Left ventricle myocardium superior (tissue), 1 donor: ENCODE measurements at places on chromosomes 7 and 10.

- no peak for DNase-seq
Measured at GRCh38 chr7:153948060-153948459, 104.1 kb upstream of the DPP6 start.

DNA sequence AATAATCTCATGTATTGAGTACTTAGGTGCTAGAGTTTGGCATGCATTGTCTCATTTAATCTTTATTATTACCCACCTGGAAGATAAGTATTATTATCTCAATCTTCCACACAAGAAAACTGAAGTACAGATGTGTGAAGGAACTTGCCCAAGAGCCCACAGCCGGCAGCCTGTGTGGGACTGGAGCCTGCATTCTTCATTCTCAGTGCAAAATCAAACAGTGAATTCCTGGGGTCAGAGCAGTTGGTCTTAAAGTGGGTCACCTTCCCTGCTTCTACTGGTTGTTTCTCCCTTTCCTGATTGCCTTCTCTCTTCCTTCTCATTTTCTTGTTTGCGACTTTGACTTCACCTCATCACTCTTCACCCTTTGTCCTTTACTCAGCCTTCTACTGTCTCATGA, 144.7 kb upstream of the LYZL1 start:
- DNase-seq, result no peak

- DNase-seq, result no peak
Measured at GRCh38 chr7:5743803-5744202, 37.7 kb downstream of the RNF216 start.

DNA sequence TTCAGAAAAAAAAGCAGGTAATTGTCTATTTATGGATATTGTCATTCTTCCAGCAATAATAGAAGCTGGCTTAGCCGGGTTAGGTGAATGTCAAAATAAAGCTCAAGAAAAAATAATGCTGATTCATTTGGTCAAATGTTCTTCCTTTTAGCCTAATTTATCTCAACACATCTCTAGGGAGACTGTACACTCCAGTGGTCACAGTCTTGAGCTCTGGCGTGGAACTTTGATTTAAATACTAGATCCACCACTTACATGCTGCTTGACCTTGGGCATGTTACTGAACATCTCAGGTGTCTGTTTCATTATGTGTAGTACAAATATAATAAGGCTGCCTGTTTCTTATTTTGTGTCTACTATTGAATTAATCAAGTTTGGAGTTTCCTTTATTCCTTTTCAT, 22.0 kb downstream of the PRTFDC1 start:
- no peak for DNase-seq

DNA sequence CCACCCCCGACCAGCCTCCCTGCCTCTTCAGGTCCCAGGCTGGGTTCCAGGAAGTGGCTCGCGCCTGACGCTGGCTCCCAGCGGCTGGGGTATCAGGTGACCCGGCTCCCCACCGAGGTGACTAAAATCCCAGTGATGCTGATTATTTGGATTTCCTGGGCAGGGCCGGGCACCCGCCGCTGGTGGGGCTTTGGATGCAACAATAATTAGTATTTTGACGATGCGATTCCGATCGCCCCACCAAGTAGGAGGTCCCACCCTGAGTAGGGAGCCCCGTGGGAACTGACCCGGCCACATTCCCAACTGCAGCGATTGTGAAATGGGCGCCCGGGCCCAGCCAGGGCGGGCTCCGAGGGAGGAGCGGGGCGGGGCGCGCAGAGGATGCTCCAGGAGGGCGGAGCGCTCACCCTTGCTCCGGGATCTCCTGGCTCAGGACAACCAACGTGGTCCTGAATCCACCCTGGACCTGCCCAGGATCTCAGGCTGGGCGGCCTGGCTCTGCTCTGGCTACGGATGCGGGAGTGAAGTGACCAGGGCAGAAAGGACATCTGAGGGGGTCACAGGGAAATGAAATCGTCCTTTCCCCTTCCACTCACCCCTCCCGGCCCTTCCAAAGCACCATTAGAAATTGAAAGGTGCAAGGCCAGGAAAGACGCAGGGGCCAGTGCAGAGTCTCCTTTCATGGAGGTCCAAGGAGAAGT, 32.6 kb downstream of the DUSP5 start:
- peak; percentile 76 for DNase-seq

GRCh38 chr7:27569106-27569505, 93.6 kb downstream of the HIBADH start:
- no peak for DNase-seq

- DNase-seq, result peak; percentile 74
Measured at GRCh38 chr7:77696643-77697534, 630 bp downstream of the RSBN1L start.

GRCh38 chr7:25391295-25391861, 163.1 kb upstream of the NPVF start:
- no peak for DNase-seq

DNA sequence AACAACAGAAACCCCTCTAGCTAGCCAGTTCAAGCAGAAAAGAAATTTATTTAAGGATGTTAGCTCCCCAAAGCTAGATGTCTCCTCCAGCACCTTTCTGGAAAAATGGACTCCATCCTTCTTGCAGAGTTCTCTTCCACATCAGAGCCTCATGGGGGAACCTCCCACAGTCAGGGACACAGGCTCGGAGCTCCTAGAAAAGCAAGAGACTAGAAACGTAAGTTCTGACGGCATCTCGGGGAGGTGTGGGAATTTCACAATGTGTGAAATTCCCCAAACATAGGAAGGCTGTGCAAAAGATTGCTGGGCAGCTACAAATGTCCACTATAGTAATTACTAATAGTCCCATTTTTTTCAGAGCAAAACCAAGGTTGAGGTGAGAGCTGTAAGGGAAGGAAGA, 184.8 kb downstream of the EVX1 start:
- no peak for DNase-seq

GRCh38 chr7:19397911-19398310, 252.7 kb upstream of the FERD3L start:
- no peak for DNase-seq

DNA sequence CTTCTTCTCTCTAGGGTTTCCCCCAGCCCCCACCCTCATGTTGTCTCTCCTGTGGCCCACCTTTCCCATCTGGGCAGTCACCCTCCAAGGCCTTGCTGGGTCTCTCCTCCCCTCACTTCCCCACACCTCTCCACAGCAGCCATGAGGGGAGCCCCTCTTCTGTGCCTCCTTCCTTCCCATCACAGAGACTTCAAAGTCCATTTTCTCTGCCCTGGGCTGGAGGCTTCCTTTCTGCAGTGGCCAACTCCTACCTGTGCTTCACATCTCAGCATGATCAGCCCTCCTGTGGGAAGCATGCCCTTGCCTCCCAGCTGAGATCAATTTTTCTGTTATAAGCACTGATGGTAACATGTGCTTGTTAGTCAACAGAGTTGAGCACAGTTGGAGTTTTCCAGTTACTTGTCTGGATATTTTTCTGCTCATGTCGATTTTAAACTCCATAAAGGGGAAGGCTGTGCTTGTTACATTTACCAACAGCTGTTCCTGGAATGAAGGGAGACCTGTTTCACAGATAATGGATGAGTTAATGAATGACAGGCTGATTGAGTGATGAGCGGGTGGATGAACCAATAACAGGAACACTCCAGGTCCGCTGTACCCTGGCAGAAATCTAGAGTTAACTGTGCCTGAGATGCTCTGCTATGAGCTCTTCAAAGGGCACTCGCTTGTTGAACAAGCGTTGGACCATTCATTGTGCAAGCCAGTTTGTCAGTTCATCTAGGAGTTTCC, 71.4 kb upstream of the PRSS58 start:
- no peak for DNase-seq

- DNase-seq, result no peak
Measured at GRCh38 chr10:71497763-71498326, 101.1 kb downstream of the CDH23 start.

GRCh38 chr7:29749701-29750321, 56.5 kb upstream of the WIPF3 start:
- DNase-seq, result no peak

- no peak for DNase-seq
Measured at GRCh38 chr7:150934045-150934766, 43.9 kb downstream of the KCNH2 start.

DNA sequence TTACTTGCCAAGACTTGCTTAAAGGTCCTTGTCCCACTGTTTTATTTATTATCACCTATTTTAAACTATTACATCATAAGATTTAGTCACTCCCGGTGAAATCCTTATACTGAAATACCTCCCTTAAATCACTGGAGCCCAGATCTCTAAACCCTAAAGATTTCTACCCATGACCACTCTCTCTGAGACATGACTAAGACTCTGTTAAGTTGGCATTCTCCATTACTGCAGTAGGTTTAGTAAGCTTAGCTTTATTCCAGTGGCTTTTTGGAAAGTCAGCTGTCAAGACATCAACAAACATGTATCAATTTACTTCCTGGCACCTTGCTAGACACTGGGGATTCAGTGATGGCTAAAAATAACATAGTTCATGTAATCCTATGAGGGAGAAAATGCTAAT, 874.2 kb downstream of the KCNMA1 start:
- no peak for DNase-seq

DNA sequence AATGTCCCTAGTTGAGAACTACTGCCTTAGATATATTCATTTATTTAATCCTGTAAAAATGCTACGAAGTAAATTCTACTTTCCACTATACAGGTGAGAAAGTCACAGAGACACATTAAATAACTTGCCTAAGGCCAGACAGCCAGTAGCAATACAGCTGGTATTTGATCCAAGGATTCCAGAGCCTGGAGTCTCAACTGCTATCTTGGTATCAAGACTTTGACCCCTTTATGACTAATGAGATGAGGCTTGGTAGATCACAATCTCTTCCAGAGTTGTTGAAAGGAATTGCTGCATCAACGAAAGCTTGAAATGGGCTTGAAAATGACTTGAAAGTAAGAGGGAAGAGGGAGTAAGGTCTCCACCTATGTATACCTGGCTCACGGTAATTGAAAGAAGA, 83.3 kb downstream of the ORC5 start:
- DNase-seq, result no peak

DNA sequence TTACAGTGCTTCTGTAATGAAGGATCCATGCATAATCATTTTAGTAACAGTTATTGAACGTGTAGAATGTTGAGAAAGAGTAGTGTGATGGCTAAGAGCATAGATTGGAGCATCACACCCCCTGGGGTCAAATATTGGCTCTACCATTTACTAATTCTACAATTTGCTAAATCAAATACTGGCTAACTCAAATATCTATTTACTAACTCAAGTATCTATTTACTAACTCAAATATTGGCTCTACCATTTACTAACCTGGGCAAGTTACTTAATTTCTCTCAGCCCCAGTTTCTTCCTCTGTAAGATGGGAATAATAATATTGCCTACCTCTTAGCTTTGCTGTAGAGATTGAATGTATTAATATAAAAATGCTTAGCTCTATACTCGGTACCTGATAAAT, 64.0 kb downstream of the CDK14 start:
- no peak for DNase-seq

DNA sequence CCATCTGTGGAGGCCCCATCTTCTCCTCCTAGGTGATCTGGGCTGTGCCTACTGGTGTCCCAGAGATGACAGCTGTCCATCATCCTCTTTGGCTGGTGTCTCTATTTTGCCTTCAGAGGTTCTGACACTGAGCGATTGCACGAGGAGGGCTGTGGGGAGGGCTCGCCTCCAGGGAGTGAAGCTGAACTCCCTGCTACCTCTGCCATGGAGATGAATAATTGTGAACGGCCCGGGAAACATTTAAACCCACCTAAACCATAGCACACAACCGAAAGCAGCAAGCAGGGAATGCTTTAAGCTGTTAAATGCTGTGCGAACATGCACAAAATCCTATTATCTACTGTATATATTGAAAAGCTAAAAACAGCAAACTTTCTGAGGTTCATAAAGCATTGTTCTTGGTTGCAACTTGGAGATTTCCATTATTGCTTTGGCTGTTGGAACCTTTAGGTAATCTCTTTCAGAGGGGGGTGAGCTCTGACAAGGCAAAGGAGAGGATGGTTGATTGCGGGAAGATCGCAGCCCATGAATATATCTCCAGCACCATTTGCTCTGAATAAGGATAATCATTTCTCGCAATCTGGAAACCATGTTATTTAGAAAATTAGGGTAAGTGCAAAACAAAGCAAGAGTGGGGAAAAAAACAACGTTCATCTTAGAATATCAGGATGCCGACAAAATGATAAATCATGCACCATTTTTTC, 507.6 kb downstream of the GALNT17 start:
- DNase-seq, result no peak

GRCh38 chr7:53214463-53214862, 179.0 kb downstream of the POM121L12 start:
- no peak for DNase-seq

GRCh38 chr10:45404770-45405120, 30.7 kb downstream of the ALOX5 start:
- DNase-seq, result no peak

- DNase-seq, result no peak
Measured at GRCh38 chr7:70554646-70555045, 577.3 kb upstream of the GALNT17 start.

DNA sequence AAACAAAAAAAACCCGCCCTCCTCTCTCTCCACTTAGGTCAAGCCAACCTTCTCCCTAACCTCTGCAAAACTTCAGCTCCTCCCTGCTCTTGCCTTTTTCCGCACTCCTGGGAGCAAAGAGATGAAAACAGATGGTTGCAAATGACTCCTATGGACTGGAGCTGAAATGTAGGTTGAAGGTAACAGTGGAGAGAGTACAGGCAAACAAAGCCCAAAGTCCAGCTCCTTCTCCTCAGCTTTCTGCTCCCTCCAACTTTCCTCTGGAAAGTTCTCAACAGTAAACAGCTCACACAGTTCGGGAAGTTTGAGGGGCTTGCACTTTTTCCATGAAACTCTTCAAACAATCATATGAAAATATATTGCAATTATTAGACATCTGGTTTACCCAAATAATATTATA, 90.3 kb downstream of the SLC37A3 start:
- DNase-seq, result no peak

DNA sequence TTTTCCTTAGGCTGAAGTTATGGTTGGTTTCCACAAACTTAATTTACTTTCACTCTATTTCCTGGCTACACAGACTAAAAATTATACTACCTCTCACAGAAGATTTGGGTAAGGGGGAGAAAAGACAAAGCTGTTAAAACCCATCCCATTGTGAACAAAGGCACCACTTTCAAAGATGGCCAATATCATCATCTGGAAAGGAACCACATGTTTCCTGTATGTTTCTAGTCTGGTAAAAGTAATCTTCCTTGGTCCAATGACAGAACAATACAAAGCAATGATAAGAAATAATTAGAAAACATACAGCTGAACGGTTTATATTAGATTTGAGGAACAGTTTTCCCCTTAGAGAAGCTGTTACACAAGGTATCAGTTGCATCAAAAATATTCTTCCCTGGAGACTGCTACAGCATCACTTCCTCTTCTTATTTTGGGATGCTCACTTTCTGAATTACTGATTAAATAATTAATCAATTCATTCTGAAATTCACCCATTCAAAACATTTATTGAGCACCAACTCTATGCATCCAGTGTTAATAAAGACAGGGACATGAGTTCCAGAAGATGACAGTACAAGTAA, 8.5 kb upstream of the SFR1 start:
- no peak for DNase-seq

DNA sequence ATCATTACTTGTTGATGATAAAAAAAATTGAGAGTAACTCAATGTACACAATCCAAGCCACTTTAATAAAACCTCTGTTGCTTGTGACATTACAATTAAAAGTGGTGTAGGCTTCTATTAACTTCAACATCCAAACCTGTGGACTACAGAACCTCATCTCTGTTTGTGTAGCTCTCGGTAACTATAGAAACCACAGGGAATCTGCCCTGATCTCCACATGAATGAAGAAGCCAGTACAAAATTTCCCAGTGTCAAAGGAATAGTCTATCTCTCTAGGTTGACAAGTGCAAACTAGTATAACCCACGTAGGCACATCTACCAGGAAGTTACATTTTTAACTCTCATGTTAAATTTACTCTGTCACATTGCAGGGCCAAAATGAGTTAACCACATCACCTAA, 204.3 kb downstream of the CHCHD3 start:
- DNase-seq, result no peak
